Stimulated activated CD4-positive, alpha-beta T cell treated with anti-CD3 and anti-CD28 coated beads, Interleukin-1b, Interleukin-23, amount 100 ng/mL, for 24 hours (primary cell): ENCODE measurements at places on chromosomes 3 and 15.

DNA sequence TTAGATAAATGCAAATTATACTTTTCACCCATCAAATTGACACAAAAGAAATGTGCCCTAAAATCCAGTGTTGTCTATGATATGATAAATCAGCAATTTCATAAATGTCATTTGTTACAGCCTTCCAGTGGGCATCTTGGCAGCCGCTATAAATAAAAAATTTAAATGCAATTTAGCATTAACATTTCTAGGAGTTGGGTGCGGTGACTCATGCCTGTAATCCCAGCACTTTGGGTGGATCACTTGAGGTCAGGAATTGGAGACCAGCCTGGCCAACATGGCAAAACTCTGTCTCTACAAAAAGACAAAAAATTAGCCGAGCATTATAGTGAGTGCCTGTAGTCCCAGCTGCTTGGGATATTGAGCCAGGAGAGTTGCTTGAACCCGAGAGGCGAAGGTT is 65.9 kb upstream of the POMGNT2 start:
- no peak for DNase-seq

GRCh38 chr3:27174530-27174929 is 194.7 kb downstream of the NEK10 start:
- DNase-seq: no peak

GRCh38 chr3:16176391-16177030 is 2.0 kb downstream of the GALNT15 start:
- DNase-seq: no peak

GRCh38 chr3:151838574-151839312 is 24.8 kb downstream of the AADAC start:
- no peak for DNase-seq

GRCh38 chr15:70545526-70545925 is 217.8 kb downstream of the UACA start:
- DNase-seq: no peak

DNA sequence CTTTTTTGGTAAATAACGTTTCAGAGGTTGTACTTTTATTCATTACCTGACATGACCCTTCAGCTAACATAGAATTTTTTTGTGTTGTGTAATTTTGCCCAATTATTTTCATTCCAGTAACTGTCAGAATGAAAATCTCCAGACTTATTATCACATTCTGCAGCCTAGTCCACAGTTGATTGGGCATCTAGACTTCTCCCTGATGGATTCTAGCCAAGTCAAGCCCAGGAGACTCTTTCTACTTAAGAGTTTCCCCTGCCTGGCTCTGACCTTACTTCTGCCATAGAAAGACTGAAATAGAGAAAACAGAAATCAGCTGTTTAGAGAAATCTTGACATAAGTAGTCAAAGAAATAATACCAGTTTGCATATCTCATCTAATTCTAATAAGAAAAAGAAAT is 82.9 kb upstream of the CDAN1 start:
- DNase-seq: no peak

DNA sequence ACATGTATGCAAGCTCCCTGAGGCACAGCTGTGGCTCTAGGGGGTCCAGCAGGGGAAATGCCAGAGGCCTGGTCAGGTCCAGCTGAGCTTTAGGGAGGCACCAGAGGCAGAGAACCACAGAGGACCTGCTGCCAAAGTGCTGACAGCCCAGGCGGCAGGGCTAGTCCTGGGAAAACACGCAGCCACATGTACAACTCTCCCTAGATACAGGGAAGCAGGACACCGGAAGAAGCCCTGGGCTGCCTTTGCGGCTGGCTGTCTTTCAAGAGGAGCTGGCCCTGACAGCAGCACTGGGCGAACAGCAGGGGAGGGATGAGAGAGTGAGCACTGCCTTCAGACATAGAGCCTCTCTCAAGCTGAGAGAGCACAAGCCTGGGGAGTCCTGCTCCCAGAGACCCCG is 40.7 kb downstream of the RFT1 start:
- DNase-seq: no peak

- no peak for DNase-seq
These were observed 65.3 kb downstream of the MOBP start for GRCh38 chr3:39532777-39533176.

- DNase-seq: no peak
These were observed 103.5 kb downstream of the ASB7 start for GRCh38 chr15:100705841-100706240.

GRCh38 chr3:59273976-59274375 is 224.2 kb upstream of the CFAP20DC start:
- DNase-seq: no peak

DNA sequence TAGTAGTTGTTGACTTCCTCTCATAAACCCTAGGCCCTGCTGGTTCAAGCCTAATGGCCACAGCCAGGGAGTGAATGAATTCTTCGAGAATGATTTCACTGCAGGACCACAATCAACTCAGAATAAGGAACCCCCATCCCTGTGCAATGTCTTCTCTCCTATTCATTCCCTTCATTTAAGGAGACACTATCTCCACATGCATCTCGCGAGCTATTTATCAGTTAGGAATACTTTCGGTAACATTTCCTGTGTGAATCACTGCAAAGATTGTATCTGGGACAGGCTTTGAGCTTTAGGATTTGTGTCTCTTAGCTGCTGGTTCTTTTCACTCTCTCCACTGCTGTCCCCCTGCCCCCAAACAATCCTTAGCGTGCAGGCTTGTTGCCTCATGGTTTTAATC is 94.4 kb downstream of the MYLK start:
- DNase-seq: no peak

- no peak for DNase-seq
These were observed 2.0 kb upstream of the ZNF710 start for GRCh38 chr15:89998923-89999675.

GRCh38 chr3:157029365-157029790 is 130.6 kb downstream of the CCNL1 start:
- DNase-seq: no peak

DNA sequence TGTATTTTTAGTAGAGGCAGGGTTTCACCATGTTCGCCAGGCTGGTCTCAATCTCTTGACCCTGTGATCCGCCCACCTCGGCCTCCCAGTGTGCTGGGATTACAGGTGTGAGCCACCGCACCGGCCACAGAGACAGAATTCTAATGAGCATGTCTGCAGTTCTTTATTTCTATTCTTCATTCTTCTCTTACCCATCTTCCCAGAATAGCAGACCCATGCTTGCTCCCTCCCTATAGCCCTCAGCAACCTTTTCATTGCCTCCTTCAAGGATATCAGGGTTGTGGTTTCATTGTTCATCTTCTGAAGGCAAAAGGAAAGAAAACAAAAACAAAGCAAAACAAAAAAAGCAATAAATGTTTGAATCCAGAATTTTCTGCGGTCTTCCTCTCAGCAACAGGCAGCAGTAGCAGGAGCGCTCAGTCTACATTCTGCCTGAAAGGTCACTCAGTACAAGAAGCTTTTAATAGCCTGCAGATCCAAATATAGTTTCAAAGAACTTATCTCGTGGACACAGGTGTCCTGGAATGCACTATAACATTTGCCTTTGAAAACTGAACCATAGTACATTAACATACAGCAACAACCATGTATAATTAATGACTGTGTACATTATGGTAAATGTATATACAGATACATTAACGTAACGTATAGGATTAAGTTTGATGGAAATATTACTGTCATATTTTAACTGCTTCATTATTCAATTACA is at the start of gene SMCO1:
Gene SMCO1 (minus strand): TSS at position 434 of the 709 bp plus-strand sequence. CDS start 137 bp downstream, at position 297.
- no peak for DNase-seq

GRCh38 chr3:71240034-71240433 is 343.5 kb downstream of the FOXP1 start:
- DNase-seq: no peak

DNA sequence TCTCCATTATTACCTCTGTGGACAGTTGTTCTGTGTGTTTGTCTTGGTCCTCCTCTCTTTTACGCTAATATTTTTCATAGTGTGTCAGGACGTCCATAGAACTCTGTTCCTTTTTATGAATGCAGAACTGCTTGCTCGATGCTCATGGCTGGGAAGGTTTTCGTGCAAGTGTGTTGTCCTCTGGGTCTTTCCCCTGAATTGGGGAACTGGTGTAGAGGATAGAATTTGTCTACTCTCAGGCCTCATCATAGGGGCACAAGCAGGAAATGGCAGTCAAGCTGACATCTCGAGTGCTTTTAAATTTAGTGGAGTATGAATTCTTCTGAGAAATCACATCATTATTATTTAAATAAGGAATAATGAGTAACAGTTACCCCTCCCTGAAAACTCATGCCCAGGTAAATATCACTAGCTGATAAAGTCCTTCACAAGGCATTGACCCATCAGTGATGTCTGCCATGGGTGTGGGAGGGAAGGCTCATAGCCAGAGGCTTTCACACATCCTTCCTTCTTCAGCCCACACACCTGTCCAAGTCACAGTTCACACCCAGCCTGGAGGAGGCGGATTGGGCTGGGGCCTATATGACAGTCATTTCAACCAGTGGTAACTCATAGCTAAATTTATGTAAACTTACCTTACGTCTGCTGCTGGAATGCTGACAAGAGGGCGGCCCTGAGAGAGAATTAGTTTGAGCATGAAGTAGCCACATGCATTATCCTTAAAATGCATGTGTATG is 226.1 kb downstream of the PLCL2 start:
- no peak for DNase-seq

- DNase-seq: no peak
These were observed 393.6 kb downstream of the OTOL1 start for GRCh38 chr3:161890147-161890625.

GRCh38 chr15:56077081-56077480 is 83.7 kb upstream of the NEDD4 start:
- no peak for DNase-seq

DNA sequence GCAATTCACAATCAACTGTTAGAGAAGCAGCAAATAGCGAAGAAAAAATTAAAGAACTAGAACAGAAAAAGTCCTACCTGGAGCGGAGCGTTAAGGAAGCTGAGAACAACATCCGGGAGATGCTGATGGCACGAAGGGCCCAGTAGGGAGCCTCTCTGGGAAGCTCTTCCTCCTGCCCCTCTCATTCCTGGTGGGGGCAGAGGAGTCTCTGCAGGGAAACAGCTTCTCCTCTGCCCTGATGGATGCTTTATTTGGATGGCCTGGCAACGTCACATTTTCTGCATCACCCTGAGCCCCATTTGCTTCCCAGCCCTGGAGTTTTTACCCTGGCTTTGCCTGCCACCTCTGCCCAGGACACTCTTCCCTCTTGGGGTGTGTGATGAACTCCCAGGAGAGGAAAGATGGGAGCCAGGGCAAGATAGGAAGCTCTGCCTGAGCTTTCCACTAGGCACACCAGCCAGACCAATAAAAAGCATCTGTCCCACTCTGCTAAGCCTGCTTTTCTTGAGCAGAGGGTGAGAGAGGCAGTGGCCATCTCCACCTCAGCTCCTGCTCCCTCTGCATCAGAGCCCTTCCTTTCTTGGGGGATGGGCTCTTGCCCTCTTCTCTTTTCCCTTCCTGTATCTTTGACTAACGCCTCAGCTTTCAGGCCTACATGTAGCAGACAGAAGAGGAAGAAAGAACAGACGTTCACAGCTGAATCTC is 39.4 kb downstream of the PPARG start:
- DNase-seq: no peak

GRCh38 chr3:29144807-29145206 is 136.1 kb upstream of the RBMS3 start:
- DNase-seq: no peak

DNA sequence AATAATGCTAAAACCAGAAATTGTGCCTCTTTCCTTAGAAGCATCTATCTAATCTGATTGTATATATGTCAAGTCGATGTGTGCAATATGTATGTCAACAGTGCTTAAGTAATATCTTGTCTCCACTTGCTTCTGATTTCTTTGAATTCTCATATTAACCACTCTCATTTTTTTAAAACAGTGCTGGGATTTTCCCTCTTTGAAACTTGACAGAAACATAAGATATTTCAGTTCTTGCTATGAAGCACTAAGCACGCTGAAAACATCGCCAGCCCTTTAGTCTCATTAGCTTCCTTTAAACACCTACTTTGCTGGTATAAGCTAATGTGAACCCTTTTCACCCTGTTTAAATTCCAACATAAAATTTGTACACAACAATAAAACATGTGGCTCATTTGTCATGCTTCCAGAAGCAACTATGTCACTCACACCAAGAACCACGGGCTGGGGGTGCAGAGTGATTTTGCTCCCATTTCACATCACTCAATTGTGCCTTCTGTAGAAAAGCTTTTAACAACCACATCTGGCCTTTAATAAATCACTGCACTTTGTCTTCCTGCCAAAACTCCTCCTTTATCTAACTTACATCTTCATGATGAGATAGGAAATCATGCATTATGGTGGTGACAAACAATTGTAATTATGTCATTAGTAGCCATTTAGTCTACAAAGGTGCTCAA is 185.2 kb downstream of the FOXP1 start:
- no peak for DNase-seq

DNA sequence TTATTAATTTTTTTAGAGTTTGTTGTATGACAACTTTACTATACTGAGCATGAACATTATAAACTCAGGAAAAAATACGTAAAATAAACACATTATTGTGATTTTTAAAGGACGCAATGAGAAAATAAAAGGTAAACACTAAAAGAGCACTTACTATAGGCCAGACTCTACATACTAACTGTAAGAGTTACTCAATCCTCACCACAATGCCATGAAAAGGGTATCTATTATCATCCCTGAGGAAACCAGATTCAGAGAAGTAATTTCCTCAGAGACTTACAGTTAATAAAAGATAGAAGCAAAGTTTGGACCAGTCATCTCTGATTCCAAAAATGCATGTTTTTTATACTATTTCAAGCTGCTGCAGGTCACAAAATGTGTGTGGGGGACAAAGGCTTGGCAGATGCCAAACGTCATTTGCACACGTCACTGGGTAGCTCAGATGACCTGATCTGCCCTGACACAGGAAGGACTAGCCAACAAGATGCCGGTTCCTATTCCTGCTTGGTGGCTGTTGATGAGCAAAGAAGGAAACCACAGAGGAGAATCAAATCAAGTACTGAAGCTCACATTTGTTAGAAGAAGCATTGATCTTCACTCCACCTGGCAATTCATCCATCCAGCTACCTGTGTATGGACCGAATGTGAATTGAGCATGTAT is 42.3 kb downstream of the KLHL6 start:
- no peak for DNase-seq

GRCh38 chr15:80242132-80242769 is 9.8 kb downstream of the CTXND1 start:
- no peak for DNase-seq

- DNase-seq: no peak
These were observed 18.4 kb downstream of the CFAP100 start for GRCh38 chr3:126412841-126413692.

- DNase-seq: no peak
These were observed 118.1 kb downstream of the APBA2 start for GRCh38 chr15:29003840-29004233.

GRCh38 chr3:74845081-74845480 is 230.6 kb upstream of the CNTN3 start:
- no peak for DNase-seq

GRCh38 chr15:101684384-101684783 is 32.2 kb upstream of the TM2D3 start:
- DNase-seq: no peak

- no peak for DNase-seq
These were observed 181.6 kb downstream of the ABHD5 start for GRCh38 chr3:43872301-43872700.

DNA sequence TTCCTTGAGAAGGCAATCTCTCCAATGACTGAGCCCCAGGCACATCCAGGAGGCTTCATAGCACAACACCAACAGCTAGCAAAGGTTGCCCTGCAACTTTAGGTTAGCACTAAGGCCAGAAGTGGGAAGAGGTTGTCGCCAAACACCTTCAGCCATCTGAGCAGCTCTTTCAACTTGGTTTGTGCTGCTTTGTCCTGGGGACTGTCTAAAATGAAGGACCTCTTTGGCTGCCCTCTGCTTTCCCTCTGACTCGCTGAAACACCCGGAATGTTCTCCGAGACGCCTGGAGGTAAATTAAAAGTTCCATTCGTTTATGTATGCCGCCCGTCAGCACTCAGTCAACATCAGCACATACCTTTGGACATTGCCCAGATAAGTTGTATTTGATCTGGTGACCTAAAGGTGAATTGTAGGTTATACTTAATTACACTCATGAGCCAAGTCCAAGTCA is 121.2 kb upstream of the NR2F2 start:
- no peak for DNase-seq
